ENCODE measurements at places on chromosomes 1 and 21.

DNA sequence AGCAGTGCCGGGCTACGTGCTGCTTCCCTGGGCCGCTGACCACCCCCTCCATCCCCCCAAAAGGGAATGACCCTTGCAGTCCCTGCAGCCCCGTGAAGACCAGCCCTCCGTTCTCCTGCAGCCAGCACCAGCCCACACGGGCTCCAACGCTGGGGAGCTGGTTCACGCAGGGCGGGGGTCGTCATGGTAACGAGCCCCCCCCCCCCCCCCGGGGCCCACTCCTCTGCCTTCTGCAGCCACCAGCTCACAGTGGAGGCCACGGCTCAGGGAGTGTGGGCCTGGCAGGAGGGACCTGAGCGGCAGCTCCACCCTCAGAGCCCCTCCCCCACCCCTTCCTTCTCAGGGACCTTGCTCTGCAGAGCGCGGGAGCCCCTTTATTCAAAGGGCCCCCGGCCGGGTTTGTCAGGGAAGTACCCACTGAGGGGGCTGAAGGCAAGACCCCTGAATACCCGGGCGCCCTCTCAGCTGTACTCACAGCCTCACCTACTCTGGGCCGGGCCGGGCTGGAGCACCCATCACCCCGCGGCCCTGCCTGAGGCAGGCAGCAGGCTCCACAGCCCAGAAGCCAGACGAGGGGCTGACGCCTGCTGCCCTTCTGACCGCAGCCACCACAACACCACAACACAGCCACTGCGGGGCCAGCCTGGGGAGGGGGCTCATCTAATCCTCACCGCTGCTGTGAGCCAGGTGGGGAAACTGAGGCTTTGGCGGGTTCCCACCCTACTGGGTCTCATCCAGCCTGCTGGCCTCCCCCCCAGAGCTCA is 12.6 kb downstream of the MEGF6 start:
- DNase-seq, result no peak

DNA sequence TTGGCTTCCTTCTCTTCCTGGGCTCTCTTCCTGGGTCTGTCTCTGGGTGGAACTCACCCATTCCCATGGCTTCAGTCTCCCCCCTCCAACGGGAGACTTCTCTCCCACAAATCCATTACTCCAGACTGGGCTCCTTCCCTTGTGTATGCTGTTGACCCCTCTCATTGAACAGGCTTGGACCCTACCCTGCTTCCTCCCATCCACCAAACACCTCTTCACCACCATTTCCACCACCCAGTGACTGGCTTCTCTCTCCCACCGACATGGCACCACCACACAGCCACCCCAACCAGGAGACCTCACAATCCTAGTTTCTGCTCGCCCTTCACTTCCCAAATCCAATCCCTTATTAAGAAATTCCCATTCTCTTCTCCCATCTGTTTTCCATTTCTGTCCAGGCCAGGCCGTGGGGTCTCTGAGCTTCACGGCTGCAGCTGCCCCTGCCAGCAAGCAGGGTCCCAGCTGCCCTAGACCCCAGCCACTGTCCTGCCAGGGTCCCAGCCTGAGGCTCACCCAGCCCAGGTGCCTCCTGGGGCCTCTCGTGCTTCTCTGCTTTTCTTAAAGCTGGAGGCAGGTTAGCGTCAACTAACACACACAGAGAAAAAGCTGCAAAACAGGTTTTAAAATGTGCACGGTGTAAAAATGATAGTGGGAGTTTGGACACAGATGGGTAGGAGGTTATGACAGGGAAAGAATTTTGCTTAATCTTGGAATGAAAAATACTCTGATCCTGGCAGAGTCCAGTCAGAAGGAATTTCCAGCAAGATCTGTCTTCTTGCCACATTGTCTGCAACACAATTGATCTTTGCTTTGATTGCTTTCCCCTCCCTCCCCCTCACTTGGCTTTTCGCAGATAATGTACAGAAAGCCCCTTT is 383.8 kb upstream of the VAMP3 start:
- DNase-seq, result no peak

DNA sequence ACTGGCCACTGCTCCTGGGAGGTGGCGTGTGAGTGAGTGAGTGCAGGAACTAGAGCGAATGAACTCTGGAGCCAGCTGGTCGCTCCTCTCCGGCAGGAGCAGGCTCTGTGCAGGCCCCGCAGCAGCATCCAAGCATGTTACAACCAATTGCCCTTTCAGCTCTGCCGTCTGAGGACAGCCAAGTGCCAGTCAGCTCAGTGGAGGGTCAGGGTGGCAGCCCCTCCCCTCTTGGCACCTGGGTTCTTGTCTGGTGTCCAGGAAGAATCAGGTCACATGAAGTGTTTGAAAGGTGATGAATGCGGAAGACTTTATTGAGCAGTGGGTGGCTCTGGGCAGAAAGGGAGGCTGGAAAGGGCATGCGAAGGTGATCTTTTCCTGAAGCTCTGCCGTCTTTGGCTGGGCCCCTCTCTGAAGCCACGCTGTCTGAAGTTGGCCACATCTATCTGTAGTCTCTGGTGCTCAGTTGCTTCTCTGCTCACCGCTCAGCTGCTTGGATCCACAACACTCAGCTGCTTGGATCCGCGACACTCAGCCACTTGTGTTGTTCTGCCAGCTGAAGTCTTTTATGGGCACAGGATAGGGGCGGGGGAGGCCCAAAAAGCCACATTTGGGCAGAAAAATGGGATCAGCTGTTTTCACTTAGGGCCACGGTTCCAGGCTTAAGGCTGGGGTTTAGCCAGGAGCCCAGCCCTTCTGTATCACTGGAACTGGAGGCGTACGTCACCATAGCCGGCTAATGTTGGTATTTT is 139.8 kb downstream of the ADSS2 start:
- DNase-seq, result no peak

GRCh38 chr1:155043301-155043702 is 7.8 kb upstream of the ADAM15 start:
- no peak for DNase-seq

- DNase-seq, result peak; percentile 9
These were observed 52.4 kb downstream of the NEGR1 start for GRCh38 chr1:72229893-72230292.

GRCh38 chr1:244074559-244075171 is 23.6 kb downstream of the ZBTB18 start:
- DNase-seq, result no peak

GRCh38 chr1:63316984-63317816 is 5.2 kb upstream of the FOXD3 start:
- peak; percentile 69 for DNase-seq

- DNase-seq, result peak; percentile 85
These were observed 55.2 kb downstream of the SLC9A1 start for GRCh38 chr1:27099587-27100334.

- DNase-seq, result no peak
These were observed 30.1 kb downstream of the SLC66A1 start for GRCh38 chr1:19342062-19342750.

DNA sequence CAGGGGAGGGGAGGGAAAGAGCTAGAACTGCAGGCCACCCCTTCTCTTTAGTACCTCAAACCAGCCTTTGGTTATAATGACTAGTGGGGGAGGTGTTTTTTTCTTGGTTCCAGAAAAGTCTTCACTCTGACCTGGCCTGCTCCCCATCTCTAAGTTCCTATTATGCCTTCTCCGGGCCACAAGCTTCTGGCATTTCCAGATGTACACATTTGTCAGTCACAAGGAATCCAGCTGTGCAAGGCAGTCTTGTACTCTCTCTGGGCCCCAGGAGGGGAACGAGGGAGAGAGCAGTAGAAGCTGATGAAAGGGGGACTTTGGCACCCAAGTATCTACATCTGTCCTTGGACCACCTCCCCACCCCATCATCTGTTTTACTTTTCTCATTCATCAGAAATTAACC is 2.7 kb upstream of the FALEC start:
- DNase-seq, result no peak

DNA sequence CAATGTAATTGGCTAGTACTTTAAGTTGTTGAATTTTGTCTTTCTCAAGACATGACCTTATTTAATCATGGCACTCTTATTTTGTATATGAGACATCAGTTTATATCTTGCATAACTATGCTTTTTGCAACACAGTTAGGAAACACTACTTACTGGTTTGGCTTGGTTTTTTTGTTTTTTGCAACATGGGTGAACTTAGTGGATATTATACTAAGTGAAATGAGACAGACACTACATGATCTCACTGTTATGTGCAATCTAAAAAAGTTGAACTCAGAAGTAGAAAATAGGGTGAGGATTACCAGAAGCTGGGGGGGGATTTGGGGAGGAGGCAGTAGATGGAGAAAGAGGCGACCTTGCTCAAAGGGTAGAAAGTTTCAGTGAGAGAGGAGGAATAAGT is 132.1 kb downstream of the PLA2G4A start:
- no peak for DNase-seq

- no peak for DNase-seq
These were observed 90.7 kb downstream of the MRPL37 start for GRCh38 chr1:54290506-54291184.

DNA sequence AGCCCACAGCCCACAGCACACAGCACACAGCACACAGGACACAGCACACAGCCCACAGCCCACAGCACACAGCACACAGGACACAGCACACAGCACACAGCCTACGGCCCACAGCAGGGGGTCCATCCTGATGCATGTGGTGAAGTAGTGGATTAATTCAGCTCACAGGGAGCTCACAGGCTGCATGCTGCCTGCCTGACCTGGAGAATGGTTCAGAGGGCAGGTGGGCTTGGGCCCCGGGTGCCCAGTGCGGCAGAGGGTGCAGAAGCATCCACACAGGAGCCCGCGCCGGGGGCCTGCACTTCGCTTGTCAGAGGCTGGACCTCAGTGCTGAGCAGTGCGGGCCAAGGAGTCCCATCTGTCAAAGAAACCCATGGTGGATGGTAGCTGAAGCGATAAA is 21.1 kb upstream of the AJAP1 start:
- no peak for DNase-seq

DNA sequence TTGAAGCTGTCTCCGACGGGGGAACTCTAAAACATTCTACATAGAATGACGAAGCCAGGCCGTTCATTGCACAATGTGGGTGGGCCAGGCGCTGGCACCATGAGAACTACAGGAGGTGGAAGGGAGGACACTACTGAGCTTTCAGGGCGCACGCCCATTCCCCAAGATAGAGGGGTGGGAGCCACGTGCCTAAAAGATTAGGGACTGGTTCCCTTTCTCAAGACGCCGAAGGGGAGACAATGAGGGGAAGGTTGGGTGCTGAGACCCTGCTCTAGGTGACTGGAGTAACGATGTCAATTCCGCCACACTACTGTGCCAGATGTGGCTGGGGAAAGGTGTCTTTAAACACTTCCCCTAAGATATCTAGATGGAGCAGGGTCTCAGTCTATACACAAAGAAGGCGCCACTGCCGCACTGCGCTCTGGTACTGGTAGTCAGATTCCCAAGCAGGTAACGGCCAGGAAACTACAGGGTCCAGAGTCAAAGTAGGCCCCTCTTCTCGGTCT is 782 bp downstream of the CSDE1 start:
- DNase-seq, result peak; percentile 63

DNA sequence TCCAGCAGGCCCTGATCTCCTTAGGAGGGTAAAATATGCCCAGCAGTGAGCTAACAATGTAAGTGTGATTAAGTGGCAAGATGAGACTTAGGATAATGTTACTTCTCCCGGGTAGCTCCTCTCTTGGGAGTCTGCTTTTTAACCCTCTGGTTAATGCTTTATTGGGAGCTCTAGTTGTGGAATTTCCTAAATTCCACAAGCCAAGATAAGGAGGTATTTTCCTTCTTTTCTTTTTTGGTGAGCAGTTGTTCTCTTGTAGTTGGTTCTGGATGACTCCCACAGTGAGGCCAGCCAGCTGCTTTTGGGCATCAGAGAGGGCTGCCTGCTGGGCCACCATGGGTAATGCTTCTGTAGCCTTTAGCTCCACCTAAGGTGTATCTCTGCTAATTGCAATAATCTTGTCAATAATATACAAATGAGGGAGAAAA is 19.3 kb downstream of the C1orf52 start:
- peak; percentile 45 for DNase-seq

DNA sequence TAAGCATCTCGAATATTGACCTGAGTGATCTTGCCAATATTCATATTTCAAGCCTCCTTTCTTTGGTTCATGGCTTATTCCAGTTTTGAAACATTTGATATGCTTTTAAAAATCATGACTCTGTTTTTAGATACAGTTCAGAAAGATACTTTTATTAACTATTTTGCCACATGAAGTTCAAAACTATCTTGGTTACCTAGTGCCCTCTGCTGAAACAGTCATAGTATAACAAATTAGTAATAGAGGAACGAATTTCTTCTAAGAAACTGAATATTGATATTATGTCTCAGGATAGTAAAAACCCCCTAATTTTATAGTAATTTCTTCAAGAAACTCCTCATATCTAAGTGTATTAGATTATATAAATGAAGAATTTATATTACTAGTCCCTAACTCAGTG is 52.6 kb upstream of the RC3H1 start:
- DNase-seq, result peak; percentile 35

- DNase-seq, result peak; percentile 14
These were observed 1.2 kb downstream of the AK5 start for GRCh38 chr1:77282866-77283539.

DNA sequence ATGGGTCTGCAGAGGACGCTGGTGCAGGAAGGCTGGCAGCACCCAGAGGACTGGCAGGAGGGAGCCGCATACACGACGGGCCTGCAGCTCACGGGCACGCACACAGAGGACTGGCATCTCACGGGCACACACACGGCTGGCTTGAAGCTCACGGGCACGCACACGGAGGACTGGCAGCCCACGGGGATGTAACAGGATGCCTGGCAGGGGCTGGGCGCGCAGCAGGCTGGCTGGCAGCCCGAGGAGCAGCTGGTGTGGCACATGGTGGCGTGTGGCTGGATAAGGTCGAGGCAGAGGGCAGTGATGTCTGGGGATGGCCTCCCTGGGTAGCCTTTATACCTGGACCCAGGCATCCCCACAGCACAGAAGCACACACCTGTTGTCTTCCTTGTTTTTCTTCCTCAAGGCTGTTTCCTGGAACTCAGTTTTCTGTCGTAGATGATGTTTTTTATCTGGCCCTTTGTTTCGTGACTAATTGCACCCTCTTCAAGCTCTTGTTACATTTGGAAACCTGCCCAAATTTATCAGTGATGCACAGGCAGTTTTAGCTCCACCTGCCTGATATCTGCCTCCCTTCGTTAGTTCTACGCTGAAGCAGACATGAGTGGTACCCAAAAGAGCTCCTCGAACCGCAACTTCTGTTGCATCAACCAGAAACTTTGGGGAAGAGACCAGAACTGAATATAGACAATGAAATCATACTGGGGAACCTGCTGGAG is at the start of gene KRTAP12-1:
KRTAP12-1 (minus strand) TSS at position 303 of the 719 bp plus-strand sequence; CDS start at position 263, 40 bp downstream.
- no peak for DNase-seq

DNA sequence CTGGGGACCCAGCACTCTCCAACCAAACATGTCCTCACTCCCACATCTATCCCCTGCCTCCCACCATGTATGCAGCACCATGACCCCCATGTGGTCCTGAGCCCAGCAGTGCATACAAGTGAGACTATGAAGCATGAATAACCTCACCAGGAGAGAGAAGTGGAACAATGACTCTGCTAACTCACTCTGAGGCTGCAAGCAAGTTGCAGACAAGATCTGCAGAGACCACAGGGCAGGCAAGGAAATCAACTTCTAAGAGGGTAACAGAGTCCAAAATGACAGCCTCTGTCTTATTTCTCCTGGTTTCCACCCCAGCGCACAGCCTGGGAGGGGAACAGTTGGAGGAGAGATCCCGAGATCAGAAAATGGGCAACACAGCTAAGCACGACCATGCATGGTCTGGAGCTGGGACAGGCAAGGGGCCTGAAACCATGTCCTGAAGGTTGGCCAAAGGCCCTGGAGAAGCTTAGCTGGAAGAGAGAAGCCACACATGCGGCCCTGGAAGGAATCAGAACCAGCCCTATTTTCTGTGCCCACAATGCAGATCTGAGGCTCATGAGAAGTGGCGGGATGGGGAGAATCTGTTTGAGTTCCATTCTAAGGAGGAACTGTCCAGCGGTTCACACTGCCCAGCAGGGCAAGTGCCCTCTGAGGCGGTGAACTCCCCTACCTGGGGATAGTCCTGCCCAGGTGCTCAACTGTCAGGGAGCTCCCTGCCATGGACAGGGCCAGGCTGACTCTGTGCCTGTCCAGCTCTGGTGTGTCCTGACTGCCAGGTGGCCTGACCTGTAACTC is 12.5 kb upstream of the REN start:
- DNase-seq, result no peak

Data from EL (cell line).